ENCODE measurements at places on chromosomes 13 and 19.
A peak's percentile ranks its signal among the peaks of the same experiment; 100 is the strongest.

GRCh38 chr13:74077375-74077774, 56.8 kb downstream of the KLF12 start:
- peak; percentile 17 for DNase-seq

GRCh38 chr19:48872884-48873475, 759 bp downstream of the PPP1R15A start:
- peak; percentile 88 for DNase-seq

GRCh38 chr13:94776956-94777355, 64.6 kb upstream of the SOX21 start:
- no peak for DNase-seq

DNA sequence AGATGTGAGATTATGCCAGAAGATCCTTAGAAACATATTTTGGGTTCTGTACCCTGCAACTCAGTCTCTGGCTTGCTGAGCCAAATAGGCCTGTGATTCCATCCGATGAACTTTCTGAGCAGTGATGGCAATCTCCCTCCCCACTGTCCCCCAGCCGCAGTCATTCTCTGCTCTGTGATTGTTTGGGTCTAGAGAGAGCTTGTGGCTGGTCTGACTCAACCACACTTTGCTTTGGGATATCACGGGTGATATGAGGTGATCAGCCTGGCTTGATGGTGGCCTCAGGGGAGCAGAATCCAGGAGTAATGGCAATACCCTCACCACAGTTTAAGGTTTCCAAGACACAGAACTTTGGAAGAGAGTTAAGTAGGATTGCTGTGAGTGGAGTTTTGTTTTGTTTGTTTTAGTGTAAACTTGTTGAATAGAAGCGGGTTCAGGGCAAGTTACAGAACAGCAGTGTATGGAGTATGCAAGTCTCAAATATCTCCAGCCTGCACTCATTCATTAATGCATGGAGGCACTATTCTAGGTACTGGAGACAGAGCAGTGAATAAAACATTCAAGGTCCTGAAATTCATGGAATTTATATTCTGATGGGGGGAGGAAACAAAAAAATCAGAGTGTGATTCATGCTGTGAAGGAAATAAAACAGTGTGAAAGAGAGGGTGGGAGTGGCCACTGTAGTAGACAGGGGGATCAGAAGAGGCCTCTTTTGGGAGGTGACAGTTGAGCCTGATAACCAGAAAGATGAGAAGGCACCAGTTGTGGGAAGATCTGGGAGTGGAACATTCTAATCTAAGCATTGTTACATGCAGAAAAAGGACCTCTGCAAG, 5.3 kb downstream of the SAMD4B start:
- DNase-seq = peak; percentile 28

GRCh38 chr19:38647966-38648768, 718 bp downstream of the ACTN4 start:
- no peak for DNase-seq

GRCh38 chr19:51365211-51365964, 800 bp downstream of the ETFB start:
- peak; percentile 38 for DNase-seq

GRCh38 chr13:32849369-32849768, 166.9 kb upstream of the KL start:
- no peak for DNase-seq

GRCh38 chr19:56912401-56913112, 72.0 kb upstream of the PEG3 start:
- no peak for DNase-seq

DNA sequence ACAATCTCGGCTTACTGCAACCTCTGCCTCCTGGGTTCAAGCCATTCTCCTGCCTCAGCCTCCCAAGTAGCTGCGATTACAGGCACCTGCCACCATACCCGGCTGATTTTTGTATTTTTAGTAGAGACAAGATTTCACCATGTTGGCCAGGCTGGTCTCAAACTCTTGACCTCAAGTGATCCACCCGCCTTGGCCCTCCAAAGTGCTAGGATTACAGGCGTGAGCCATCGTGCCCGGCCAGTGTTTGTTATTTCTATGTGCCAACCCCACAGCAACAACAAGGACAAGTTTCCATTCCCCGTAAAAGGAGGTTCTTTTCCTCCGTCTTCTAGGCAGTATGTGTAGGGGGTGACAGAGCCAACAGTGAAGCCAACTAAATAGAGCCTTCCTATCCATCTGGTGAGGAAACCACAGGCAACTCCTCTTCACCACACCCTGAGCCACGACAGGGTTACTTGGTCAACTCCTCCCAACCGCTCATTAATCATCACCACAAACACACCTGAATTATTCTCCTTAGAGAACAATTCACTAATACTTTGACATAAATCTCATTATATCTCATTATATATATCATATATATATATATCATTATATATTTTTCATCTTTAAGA, 25.5 kb downstream of the FOXO1 start:
- DNase-seq = peak; percentile 54

DNA sequence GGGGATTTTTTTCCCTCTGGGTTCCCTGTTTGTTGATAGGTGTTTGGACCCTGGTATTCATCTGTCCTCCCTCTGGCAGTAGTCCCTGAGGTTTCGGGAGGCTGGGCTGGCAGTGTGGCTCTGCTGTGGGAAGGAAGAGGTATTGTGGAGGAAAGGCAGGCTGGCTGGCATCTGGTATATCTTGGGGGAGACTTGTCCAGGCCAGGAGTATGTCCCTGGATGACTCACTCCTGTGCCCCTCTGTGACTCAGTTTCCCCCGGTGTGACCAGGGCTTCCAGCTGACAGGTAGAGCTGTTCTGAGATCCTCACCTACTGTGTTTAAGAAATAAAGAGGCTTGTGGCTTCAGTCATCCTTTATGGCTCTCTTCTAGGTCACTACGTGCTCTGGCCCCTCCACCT, 14.2 kb upstream of the ZNF492 start:
- no peak for DNase-seq

DNA sequence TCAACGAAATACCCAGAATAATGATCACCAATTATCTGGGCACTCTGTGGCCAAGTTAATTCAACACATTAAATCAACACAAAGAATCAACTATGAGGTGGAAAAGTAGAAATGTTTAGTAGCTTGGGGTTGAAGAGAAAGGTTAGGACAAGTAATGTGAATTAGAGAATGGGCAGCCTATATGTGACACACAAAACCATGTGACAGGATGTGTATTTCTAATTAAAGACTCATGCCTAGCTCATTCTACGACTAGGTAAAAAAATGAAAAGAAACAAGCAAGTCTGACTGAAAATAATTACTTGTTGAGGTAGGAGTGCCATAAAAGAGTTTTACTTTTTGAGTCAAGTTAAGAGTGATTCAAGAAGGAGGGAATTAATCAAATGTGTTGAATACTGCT, 2646.0 kb upstream of the PCDH20 start:
- no peak for DNase-seq

GRCh38 chr13:50839828-50840227, 3.7 kb downstream of the DLEU7 start:
- no peak for DNase-seq

DNA sequence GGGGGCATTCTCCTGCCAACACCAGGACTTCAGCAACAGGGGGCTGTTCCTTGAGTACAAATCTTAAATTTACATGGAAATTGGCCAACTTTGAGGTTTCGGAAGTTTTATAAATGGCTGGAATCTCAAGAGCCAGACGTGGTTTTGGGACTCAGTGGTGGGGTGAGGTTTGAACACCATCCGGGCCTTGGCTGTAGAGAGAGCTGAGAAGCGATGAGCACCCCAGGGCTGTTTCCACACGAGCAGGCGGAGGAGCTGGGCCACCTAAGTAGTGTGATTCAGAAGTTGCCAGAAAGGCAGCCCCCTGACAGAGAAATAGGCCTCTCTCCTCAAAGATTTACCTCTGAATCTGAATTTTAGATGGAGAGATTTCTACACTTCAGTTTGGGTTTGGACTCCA, 89.0 kb downstream of the FGF9 start:
- DNase-seq = no peak

DNA sequence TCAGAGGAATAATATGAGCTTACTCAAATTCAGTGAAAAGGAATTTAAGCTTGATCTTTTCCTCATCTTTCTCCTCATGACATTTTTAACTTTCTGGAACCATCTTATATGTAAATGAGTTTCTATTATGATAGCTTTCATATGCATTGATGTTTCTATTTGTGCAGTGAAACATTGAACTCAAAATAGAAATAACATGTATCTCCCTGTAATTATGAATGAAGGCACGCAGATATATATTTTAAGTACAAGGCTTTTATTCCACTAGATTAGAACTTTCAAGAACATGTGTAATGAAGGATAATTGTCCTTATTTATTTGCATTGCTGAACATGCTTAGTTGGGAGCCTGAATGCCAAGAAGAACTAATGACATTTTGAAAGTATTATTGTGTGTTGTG, 1391.7 kb upstream of the MIR17HG start:
- DNase-seq = no peak

DNA sequence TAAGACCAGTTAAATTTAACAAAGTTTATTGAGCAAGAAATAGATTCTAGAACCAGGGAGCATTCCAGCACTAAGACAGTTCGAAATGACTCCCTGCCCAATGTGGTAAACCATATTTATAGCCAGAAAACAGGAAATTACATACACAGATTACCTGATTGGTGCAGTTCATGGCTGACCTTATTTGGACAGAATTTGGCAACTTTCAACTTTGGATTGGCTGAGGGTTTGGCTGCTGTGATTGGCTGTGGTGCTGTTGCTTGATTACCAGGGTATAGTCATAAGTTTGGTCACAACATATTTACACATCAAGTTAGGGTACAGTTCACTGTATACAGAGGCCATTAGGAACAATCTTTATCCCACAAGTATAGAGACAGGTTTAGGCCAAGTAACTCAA, 984.8 kb upstream of the MIR17HG start:
- no peak for DNase-seq

GRCh38 chr13:46165485-46166223, 16.3 kb downstream of the LCP1 start:
- peak; percentile 88 for DNase-seq

DNA sequence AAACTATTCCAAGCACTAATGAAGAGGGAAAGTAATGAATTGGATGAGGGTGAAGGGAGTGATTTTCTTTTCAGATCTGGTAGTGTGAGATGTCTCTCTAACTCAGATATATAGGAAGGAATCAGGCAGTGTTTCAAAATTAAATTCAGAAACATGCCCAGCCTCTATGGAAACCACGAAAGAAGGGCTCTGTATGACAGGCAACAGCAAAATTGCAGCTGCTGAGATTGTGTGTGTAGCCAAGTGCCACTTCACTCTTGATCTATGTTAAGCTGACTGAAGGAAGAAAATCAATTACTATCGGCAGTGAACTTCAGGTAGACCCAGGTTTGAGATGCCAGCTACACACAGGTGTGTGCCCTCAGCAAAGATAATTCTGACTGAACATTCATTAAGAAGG, 387.4 kb downstream of the PCDH9 start:
- no peak for DNase-seq

GRCh38 chr13:108263621-108264355, 5.7 kb upstream of the TNFSF13B start:
- no peak for DNase-seq

- DNase-seq = no peak
Measured at GRCh38 chr19:16036941-16037340, 39.4 kb upstream of the TPM4 start.

- DNase-seq = no peak
Measured at GRCh38 chr19:45815481-45816216, 541 bp upstream of the RSPH6A start.

DNA sequence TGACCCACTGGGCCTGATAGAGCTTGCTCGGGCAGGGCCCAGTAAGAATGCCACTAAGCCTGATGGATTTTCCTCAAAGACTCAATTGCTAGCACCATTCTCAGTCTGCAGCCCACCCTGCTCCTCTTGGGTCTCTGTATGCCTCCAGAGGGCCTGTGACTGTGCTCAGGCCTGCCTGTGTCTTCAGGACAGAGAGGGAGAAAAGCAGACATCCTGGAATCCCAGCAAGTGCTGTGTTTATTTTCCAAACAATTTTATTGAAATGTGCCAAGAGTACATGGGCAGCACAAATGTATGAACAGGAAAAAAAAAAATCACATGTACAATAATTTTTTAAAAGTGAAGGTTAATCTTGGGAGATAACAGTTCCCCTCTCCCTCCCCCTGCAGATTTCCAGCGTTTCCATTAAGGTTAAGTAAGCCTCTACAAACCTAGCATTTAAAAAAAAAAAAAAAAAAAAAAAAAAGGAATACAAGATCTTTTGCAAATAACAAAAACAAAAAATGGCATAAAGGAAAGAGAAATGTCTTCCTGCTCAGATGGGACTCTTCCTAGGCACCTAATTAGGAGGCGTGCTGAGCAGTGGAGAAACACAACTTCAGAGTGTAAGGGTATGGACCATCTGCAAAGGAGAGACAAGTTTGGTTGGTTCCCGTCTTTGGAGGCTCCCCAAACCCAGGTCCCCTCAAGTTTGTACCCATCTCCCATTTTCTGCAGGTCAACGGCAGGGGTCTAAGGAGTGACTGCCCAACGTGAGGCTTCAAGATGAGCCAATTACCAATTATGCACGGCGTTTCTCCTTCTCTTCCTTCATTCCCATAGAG, 4.8 kb upstream of the ECH1 start:
- no peak for DNase-seq

DNA sequence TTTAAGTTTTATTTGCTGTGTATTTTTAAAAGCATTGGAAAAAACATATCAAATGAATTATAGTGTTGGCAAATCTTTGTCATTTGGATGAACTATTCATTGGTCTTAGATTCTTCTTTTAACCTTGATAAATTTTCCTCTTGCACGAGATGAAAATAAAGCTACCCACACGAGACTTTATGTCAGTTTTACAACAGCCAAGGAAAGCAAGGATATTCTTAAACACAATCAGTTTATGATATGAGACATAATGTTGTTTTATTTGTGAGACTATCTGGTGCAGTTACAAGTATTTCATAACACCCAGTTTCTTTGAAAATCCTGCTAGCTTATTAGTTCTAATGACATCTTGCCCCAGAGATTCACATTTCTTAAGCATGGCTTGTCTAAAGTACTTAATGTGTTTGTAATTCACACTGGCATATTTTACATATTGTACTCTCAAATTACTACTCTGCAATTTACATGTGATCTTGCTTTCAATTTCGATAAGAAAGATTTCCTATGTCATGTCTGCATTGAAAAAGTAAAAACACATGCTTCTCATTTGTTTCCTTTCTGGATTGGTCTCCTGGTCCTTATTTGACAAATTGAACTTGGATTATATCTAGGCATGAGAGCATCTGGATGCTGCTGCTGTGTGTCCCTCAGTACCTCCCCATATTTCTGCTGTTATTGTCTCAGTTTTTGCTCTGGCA, 955.5 kb upstream of the PCDH9 start:
- no peak for DNase-seq

GRCh38 chr19:13784731-13785452, 10.4 kb upstream of the ZSWIM4 start:
- peak; percentile 71 for DNase-seq

- DNase-seq = no peak
Measured at GRCh38 chr13:30725326-30726085, 9.8 kb upstream of the ALOX5AP start.

- no peak for DNase-seq
Measured at GRCh38 chr13:43979492-43979891, 99.8 kb downstream of the LACC1 start.

All from activated CD4-positive, alpha-beta T cell treated with anti-CD3 and anti-CD28 coated beads, Interleukin-10, Interleukin-2, amounts not matched to agents 100 ng/mL and 50 ng/mL, durations not matched to agents 16 hours and 8 hours (primary cell).